ENCODE measurements at places on chromosomes 6 and 20.

DNA sequence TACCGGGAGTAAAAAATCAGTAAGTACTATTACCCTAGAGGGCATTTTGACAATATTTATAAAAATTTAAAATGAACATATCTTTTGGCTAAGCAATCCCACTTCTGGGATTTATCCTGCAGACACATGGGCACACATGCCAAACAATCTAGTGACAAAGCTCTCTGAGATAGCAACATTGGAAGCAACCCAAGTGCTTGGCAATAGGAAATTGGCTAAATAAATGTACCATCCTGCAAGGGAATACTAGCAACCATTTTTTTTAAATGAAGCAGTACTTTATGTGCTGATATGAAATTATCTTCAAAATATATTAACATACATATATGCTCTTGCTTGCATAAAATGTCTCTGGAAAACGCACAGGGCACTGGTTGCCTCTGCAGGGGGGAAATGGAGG lies 133.8 kb downstream of the SNX5 start:
- no peak for DNase-seq

GRCh38 chr6:46626228-46626909 lies 26.2 kb downstream of the CYP39A1 start:
- DNase-seq, result no peak

- DNase-seq, result peak; percentile 95
These were observed 573.3 kb downstream of the PKHD1 start for GRCh38 chr6:51513891-51514747.

DNA sequence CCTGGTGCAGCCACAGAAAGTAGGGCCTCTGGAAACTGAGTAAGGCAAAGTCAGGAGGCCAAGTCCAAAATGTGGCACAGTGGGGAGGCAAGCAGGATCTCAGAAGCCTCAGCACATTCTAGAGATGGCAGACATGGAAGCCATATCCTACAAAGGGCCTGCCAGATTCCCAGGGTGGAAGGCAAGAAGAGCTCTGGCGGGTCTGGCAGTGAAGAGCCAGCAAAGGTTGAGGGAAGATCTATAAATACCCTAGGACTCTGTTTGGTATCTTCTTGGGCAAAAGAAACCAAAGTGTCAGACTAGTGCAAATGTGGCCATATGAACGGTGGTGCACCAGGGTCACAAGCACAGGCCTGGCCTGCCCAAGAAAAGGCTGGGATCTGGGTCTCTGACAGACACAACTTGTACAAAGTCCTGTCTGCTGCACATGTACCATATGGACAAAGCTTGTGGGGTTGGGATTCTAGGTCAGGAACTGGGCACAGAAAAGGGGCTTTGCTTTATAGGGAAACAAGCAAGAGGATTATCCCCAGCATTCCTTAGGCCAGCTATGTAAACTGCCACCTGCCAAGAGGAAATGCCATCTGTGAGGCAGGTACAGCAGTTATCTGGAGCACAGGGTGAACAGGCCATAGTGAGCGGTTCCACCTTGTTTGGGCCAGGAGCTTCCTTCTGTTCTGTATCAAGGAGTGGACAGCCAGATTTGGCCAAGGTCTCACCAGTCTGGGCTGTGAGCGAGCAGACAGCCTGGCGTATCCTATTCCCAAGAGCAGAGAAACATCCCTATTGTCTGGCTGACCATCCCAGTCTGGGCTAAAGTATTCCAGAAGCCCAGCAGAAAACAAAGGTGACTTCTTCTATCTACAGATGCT lies 36.3 kb upstream of the SLC4A11 start:
- no peak for DNase-seq

- DNase-seq, result no peak
These were observed 163.7 kb upstream of the THEMIS start for GRCh38 chr6:128064540-128064895.

- DNase-seq, result no peak
These were observed 138.4 kb downstream of the PREX1 start for GRCh38 chr20:48689388-48689787.

DNA sequence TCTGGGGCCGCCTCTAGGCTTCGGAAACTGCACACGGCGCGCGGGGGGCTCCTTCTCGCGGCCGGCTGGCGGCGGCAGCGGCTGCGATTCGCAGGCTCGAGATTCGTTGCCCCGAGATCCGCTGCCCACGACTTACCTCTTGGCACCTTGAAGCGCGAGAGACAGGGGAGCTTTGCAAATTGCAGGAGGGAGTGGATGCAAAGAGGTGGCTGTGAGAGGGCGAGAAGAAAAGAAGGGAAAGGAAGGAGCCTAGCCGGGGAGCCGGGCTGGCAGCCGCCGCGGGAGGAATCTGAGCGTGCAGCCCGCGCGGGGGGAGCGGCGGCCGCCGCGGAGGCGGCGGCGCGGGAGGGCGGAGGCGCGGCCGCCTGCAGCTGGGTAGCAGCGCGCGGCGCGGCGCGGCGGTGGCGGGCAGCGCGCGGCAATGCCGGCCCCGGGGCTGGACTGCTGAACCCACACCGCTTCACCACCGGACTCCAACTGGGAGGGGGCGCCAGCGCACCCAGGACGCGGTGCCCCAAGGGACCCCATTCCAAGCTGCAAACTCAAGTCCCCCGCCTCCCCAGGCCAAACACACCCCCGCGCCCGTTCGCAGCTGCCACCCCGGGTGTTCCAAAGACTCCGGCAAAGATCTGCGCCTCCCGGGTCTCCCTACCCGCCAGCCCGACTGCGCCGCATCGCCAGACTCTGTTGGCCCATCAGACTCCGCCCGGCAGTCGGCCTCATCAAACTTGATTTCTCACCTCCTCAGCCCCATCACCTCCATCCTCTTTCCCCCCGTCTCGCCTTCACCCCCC lies 44.2 kb upstream of the SUPT3H start:
- DNase-seq, result peak; percentile 58

DNA sequence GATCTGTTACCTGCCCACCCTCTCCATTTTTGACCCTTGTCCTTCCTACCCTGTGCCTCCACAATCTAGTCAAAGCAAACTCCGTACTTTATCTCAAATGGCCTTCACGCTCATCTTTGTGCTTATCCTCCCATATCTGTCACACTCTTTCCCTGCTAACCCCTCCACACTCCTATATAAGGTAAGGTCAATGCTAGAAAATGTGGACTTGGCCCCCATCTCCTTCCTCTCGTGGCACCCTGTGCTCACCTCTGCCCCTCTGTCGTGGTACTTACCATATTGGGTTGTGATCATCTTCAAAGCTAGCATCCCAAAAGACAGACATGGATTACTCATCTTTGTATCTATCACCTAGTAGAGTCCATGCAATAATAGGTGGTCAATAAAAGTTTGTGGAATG lies 127.6 kb upstream of the FOXQ1 start:
- DNase-seq, result no peak

DNA sequence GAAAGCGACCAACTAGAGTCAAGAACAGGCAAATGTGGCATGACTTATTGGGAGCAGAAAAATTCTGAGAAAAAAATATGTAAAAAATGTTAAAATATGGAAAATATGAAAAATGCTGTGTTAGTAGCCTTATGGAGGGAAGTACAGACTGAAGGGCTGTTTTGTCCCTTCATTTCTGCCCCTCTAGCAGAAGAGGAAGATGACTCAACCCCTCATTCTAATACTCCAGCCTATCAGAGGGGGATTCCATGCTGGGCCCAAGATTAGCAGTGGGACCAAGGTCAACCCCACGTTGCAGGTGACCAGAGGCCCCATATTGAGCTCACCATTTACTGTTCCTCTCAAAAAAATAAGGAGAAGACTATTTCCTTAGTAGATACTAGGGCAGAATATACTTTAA lies 8.4 kb downstream of the MUC21 start:
- no peak for DNase-seq

DNA sequence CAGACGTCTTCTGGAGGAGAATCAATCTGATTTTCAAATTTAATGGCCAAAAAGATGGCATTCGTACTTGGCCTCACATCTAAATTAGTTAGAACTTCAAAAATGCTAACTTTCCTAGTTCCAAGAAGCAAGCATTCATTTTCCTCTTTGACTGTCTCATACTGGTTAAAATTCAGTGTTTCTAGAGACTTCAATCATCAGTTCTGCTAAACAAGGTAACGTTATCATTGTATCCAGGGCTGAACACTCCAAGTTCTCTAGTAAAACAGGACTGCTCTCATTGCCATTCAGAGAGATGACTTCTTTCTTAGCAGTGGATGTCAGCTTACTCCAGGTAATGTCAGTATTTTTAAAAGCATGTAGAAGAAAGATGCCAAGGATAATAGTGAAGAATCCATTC lies 34.6 kb upstream of the ENTPD6 start:
- no peak for DNase-seq

DNA sequence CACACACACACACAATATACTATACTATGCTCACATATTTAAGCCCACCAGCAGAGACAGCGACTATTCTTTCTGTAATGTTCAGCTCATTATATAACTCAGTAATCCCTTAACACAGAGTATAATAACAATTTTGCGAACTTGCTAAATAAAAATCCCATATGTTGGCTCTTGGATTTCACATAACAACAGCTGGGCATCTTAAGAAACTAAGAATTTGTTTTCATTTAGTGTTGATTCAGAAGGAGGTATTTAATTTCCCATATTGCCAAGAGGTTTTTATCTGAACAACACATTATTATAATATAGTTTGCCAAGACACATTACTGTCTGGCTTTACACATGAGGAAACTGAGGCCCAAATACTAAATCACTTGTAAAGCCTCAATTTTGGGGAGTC lies 7.4 kb downstream of the ECT2L start:
- DNase-seq, result no peak

DNA sequence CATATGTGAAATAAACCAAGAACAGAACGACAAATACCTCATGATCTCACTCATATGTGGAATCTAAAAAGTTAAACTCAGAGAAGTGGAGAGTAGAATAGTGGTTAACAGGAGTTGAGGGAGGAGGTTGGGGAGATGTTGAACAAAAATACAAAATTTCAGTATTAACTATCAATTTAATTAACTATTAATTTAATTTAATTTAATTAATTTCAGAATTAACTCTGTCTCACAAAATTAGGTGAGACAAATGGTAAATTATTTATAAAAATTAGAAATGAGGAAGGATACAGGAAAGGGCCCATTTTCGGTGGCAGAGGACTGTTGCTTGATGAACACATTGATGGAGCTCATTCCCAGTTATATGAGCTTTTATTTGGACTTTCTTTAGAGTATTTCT lies 166.0 kb upstream of the FAM83B start:
- no peak for DNase-seq

DNA sequence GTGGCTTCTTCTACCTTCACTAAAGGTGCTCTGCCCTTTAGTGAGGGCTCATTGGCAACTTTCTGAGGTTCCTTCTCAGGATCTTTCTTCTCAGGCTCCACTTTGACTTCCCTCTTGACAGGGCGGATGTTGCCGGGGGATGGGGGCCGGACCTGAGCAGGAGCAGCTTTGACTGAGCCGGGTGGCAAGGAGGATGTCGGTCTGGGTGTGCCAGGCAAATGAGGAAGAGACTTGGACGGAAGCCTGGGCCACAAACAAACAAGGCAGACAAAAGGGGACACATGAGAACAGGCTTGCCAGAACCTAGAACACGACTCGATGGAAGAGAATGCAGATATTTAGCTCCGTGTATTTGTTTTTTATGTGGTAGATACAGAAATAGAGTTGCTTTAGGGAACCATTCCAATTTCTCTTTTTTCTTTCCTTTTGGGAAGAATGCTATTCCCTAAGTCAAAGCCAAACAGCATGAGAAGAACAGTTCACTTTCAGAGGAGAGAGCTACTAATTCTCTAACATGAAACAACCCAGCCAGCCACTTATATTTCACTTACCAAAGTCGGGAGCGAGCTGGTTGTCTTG lies 76.2 kb upstream of the BCLAF1 start:
- no peak for DNase-seq

DNA sequence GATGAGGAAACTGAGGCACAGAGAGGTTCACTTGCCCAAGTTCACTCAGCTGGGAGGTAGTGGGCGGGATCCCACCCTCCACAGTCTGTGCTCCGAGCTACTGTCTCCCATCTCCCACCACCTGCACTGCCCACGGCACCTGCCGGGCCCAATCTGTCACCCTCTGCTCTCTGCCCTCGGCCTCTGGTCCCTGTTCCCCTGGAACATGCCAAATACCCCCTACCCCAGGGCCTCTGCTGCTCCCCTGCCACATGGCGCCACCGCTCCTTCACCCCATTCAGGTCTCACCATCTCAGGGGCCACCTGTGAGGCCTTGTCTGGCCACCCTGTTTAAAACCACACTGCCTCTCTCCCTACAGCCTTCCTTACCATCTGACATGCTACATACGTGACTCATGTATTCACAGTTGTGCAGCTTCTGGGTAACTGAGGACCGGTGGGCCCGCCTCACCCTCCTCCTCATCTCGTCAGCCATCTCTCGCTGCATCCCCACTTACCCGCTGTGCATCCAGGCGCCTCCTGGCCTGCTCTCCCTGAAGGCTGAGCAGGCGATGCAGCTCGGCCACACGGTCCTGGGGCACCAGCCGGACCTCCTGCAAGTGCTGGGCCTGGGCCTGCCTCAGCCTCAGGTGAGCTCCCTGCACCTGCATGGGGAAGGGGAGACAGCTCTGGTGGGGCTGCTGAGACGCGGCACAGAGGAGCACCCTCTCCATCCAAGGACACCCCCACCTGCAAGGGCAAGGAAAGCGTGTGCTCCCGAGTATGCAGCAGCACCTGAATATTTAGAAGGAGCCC lies 50.6 kb downstream of the GINS1 start:
- no peak for DNase-seq

DNA sequence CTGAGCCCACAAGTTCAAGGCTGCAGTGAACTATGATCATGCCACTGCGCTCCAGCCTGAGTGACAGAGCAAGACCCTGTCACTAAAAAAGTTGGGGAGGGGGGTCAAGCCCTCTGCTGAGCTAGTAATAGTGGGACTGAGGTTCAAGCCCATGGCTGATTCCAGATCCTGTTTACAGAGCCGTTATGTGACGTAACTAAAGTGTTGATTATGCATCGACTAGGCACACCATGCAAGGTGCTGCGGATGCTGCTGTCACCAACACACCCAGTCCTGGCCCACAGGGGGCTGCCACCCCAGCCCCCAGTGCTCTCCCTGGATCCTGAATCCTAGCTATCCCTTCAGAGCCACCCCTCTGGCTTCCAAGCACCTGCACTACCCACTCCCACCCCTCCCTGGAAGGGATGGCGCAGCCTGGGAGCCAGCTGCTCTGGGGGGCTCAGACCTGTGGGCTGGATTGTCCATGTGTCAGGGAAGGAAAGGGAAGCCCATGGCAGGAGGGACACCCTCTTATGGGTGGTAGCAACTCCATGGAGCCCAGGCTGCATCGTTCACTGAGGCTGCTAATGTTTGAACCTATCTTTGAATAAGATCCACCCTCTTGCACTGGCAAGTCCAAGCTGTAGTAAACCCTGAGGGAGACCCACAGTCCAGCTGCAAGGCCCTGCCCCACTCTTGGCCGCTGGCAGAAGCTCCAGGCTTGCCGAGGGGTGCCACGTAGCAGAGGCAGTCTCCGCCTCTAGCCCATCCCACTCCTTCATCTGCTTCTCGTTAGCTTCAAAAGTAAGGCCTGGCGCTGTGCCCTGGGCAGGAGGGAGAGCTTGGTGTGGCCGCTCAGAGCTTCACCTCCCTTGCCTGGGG lies 95.0 kb downstream of the SNX5 start:
- DNase-seq, result peak; percentile 57

DNA sequence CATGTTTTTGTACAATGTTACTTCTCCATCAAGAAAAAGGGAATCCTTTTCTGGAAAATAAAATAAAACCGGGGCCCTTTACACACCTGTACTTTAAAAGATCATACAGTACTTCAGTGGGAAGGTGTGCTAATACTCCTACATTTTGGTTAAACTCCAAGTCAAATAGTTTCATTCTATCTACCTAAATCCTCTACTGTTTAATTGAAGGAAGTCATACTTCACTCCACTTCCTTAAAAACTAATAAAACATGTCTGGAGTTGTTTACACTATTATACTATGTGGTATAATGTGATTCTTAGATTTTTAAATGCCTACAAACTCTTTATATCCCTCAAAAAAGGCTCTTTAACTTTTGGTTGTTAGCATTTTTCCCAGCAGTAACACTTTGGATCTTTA lies 18.6 kb upstream of the HBS1L start:
- no peak for DNase-seq
